Activated CD8-positive, alpha-beta memory T cell treated with anti-CD3 and anti-CD28 coated beads for 1 hour (primary cell): ENCODE measurements at places on chromosomes 2 and 18.

- no peak for DNase-seq
Observed at GRCh38 chr2:28251337-28251736, 141.3 kb upstream of the FOSL2 start.

GRCh38 chr2:17422061-17422460 is 96.2 kb downstream of the RAD51AP2 start:
- DNase-seq, result no peak

- no peak for DNase-seq
Observed at GRCh38 chr2:29650631-29651097, 270.7 kb downstream of the ALK start.

DNA sequence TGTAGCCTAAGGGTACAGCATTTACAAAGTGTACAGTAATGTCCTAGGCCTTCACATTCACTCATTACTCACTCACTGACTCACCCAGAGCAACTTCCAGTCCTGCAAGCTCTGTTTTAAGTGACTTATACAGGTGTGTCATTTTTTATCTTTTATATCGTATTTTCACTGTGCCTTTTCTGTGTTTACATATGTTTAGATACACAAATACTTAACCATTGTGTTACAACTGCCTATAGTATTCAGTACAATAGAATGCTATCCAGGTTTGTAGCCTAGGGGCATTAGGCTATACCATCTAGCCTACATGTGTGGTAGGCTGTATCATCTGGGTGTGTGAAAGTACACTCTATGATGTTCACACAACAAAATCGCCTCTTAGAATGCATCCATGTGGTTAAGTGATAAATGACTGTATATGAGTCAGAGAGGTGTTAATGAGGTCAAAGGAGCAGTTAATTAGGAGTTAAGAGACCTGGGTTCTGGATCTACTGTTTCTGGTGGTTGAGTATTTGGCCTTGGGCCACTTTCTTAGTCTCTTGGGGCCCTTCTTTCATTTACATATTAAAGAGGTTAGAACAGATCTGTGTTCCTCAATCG is 149.1 kb downstream of the GREB1L start:
- no peak for DNase-seq

DNA sequence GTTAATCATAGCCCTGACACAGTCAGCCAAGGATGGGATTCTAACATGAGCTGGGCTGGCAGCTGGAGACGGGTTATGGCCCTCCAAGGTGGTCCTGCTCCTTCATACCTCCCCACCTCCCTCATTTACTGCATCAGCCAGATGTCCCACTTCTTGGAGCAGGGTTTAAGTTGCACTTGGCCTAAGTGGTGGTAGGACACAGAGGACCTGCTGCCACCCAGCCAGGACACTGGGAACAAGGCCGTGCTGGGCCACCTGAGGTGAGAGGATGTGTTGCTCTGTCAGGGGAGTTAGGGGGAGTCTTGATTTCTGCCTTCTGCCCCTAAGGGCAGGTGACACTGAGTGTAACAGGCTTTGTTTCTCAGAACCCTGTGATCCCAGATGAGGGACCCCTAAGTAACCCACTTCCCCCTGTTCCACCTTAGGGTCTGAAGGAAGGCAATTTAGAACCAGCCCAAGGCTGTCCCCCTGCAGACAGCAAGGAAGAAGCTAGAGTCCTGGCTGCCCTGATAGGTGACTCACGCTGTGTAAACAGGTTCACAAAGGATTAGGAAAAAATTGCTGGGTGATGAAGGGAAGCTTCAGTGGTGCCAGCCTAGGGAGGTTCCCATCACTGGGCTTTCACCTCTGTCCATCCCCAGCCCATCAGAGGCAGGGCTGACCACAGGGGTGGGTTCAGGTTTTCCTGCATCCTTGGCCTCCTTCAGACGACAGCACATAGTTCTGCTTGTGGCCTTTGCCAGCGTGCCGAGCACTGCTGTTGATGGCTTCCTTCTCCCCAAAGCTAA is 114.3 kb upstream of the MCFD2 start:
- DNase-seq, result no peak

GRCh38 chr18:23652232-23652631 is 10.5 kb downstream of the ANKRD29 start:
- no peak for DNase-seq

DNA sequence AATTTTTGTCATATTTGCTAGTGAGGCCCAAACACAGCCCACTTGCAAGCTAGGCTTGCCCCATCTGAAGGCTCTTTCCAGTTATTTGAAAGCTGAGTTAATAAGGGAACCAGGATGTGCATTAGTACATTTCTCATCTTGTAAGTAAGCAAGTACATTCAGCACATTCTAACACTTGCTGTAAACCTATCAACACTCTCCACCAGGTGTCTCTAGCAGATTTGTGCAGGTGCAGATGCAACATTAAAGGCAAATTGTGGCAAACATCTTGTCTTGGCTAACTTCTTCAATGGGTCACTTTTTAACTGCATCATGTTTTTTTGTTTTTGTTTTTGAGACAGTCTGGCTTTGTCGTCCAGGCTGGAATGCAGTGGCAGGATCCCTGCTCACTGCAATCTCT is 25.3 kb upstream of the MFSD6 start:
- DNase-seq, result no peak

GRCh38 chr2:208234786-208235185 is 20.1 kb downstream of the IDH1 start:
- no peak for DNase-seq

- DNase-seq, result no peak
Observed at GRCh38 chr2:164967781-164968228, 12.5 kb upstream of the SLC38A11 start.

DNA sequence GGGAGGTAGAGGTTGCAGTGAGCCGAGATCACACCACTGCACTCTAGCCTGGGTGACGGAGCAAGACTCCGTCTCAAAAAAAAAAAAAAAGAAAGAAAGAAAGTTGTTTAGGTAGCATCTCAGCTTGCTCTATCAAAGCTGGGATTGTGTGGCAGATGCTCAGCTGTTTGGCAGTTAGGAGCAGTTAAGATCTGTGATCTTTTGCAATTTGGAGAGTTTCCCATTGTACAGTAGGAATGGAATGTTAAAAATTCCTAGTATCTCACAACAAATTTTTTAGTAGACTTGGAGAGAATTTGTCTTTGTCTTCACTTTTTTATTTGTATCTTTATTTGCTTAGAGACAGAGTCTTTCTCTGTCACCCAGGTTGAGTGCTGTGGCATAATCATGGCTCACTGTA is 122.9 kb upstream of the UNC80 start:
- no peak for DNase-seq

- no peak for DNase-seq
Observed at GRCh38 chr2:206611191-206611590, 31.1 kb upstream of the FAM237A start.
